Occipital lobe (tissue), 3 donors: ENCODE measurements at places on chromosomes 16 and 17.

- no peak for DNase-seq
These were observed 80.9 kb upstream of the STAC2 start for GRCh38 chr17:39306509-39307212.

- DNase-seq: no peak
These were observed 71.0 kb upstream of the ATF7IP2 start for GRCh38 chr16:10314811-10315210.

- no peak for DNase-seq
These were observed 37.0 kb downstream of the NPLOC4 start for GRCh38 chr17:81599719-81600486.

DNA sequence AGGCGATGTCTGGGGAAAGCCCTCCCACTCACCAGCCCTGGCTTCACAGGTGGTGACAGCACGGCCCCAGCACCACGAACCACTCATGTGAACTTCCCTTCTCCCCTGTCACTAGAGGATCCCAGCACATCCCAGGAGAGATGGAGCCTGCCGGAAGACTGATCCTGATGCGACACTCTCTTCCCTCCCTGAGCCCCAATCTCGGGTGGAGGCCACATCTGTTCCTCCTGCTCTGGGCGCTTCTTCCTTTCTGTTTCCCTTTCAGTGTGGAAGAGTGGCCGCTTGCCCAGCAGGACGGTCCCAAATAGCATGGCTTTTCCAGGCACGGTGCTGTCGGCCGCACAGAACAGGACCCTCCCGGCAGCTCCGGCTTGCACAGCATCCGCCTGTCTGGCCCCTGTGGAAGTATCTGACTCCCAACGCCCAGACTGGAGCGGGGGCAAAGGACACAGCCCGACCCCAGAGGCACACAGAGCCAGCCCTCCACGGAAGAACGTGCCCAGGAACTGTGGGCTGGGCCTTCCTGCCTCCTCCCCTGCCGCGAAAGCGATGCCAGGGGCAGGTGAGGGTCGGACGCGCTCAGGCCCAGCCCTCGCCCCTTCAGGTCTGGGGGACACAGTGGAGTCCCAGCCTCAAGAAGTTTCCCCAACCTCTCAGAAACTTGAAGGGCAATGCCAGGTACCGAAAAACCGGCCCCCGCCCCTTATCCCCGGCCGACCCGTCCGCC lies 37.6 kb downstream of the CBFA2T3 start:
- no peak for DNase-seq

- DNase-seq: no peak
These were observed 4.6 kb downstream of the MMP28 start for GRCh38 chr17:35790841-35791240.

DNA sequence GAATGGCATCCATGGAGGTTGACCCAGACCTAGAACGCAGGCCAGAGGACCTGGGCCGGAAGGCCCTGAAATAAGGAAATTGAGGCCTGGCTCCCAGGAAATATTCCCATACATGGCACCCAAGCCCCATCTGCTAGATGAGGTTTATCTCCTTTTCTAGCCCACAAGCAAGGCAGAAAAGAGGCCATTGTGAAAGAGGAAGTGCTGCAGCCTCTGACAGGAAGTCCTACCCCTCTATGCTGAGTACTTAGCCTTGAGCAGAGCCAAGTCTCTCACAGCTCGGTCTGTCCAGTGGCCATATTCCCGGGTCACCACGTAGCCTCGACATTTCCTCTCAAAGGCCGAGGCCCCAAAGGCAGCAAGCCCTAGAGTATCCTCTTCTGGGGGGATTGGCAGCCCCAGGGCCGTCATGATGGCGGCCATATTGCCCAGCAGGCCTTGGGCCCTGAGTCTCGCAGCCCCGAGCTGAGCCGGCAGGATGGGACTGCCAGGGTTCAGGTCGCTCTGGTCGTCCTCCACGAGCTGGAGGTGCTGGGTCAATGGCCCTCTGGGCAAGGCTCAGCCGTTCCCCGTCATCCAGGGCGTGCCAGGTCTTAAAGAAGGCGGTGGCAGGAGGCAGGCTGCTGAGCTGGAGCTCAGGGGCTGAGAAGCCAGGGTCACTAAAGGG lies 7.8 kb downstream of the CTF1 start:
- no peak for DNase-seq

DNA sequence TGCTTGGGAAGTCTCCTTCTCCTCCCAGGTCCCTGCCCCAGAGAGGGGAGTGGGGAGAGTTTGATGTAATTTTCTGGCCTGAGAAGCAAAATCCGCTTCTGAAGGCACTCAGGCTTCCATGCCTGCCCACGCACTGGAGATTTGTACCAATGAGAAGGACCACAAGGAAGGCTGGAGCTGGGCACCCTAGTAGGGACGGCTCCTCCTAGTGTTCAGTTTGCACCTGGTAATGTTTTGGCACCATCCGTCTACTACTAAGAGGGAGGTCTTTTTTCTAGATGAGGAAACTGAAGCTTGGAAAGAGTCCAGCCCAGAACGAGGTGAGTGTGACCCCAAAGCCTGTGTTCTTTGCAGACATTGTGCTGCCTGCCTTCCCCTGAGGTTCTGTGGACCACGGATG lies 83.6 kb upstream of the NLRP1 start:
- no peak for DNase-seq

DNA sequence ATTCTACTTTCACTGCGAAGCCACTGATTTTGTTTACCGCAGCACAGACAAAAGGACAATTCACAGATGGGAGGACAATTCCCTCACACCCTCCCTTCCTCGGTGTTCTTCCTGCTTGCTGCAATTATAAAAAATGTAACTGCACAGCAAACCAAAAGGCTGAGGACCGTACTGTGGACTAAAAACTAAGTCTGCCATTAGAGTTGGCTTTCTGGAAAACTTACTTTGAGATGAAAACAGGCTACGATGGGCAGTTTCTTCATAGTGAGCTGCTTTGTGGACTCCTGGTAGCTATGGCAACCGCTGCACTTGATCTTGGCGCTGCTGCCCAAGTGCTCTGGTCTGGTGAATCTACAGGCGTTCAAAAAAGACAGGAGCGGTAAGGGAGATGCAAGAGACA lies 35.2 kb downstream of the USP22 start:
- DNase-seq: no peak

- DNase-seq: no peak
These were observed 10.2 kb downstream of the CDH5 start for GRCh38 chr16:66376577-66377305.

DNA sequence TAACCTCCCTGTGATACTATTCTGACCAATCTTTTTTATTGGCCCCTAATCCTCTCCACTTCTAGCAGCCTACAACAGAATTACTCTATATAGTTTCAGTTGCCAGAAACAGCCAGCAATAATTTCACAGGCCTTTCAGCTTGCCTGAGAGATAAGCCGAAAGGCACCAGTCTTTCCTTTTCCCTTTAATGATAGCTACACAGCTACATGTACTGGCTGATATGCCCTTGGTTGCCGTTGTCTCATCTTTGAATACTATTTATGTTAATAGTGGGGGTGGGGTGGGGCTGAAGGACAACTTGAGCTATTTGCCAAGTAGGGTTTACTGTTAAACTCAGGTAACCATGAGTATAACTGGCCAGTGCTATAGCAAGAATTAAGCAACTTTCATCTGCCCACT lies 35.8 kb upstream of the RASL10B start:
- DNase-seq: no peak

DNA sequence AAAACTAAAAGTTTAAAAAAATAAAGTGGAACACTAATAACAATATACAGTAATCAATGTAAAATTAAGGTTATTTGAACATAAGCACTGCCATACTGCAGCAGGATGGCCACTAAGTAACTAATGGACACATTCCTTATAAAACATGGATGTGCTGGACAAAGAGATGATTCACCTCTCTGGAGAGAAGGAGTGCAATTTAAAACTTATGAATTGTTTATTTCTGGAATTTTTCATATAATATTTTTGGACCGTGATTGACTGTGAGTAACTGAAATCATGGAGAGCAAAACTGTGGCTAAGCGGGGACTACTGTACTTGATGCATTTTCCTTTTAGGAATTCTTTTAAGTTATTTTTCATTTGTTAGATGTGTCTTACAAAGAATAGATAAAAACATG lies 21.8 kb downstream of the CBFB start:
- no peak for DNase-seq

DNA sequence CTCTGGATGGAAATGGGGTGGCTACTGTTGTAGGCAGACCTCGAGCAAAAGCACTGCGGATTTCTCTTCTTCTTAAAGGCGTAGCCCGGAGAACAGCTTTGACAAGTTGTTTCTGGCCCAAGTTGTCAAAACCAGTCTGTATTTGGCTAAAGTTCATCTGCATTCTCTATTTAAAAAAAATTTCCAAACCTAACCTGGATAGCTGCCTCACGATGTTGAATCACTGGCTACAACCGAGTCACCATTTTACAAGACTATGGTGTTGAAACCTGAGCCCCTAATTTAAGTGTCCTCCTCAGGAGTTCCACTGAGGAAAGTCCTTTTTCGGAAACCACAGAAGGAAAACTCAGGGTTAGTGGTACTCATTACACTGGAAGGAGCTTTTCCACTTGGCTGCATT lies 1.5 kb downstream of the SLC16A6 start:
- no peak for DNase-seq

GRCh38 chr17:75771334-75772281 lies 6.6 kb upstream of the GALK1 start:
- DNase-seq: no peak

DNA sequence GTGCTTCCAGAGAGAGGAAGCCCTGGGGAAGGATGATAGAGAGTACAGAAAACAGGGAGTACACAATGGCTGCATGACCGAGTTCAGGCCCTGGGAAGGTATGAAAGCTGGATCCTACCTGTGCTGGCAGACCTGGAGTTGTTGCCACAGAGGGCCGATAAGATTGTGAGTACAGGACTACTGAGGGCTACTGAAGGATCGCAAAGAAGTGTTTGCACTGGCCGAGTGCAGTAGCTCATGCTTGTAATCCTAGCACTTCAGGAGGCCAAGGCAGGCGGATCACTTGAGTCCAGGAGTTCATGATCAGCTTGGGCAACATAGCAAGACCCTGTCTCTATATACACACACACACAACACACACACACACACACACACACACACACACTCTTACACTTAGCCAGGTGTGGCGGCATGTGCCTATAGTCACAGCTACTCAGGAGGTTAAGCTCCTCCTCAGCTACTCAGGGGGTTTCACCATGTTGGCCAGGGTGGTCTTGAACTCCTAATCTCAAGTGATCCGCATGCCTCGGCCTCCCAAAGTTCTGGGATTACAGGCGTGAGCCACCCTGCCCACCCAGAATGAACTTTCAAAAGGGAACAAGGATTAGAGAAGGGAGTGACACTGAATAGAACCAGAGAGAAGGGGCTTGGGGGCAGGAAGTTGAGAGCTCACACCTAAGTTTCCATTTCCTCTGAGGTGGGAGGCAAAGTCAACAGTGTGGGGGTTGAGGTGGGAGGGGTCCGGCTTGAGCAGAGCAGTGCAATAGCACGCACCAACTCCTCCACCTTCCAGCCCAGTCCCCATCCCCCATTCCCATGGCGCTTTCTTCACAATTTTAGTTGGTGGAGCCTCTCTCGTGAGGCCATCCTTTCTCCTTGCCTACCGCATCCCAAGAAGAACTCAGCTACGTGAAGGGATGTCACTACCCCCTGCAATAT lies 7.5 kb downstream of the SCIMP start:
- no peak for DNase-seq
